ENCODE measurements at places on chromosomes 5 and 9.

GRCh38 chr9:105473221-105473620 is 25.4 kb downstream of the FSD1L start:
- DNase-seq: no peak

DNA sequence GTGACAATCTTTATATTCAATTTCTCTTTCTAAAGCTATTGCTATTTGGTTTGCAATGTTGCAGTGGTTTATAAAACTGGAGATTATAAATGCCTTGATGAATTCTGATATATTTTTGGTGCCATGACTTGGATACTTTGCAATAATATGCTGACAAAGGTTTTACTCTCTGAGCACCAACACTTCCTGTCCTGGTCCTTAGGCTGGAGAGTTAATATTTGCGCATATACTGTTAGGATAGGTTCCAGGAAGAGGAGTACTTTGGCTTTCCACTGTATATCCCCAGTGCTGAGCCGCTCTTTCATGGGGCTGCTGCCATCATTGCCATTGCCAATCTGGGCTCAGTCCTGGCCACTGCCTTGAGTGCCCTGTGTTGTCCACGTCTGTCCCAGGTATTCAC is 139.6 kb downstream of the ZCCHC7 start:
- DNase-seq: no peak

DNA sequence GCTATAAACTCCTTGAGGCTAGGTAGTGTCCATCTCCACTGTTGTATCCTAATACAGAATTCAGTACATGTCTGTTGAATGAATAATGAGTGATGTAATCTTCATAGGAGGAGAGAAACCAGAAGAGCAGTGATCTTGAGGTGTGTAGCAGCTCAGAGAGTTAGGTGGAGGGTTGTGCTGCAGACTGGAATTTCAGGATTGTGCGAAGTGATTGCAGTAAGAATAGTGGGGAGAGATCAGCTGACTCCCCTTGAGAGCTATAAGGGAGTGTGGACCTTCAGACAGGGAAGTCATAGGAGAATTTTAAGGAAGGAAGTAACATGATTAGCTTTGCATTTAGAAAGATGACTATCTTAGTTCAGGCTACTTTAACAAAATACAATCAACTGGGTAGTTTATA is 4.4 kb downstream of the SNX24 start:
- peak; percentile 10 for DNase-seq

DNA sequence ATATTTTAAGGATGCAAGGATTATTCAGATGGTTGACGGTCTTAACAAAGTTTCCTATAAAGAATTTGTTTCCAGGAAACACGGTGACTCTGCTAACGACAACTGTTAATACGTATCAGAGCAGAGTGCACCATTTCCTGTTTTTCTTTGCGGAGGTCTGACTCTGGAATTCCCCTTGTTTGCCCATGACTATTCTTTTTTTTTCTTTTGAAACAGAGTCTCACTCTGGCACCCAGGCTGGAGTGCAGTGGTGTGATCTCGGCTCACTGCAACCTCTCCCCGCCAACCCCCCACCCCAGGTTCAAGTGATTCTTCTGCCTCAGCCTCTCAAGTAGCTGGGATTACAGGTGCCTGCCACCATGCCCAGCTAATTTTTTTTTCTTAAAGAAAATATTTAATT is 115.9 kb downstream of the CDC42SE2 start:
- peak; percentile 62 for DNase-seq

- DNase-seq: no peak
These were observed 437.6 kb downstream of the KIAA0825 start for GRCh38 chr5:94180761-94181160.

- DNase-seq: no peak
These were observed 298.2 kb upstream of the TAS2R1 start for GRCh38 chr5:9928326-9928725.

GRCh38 chr9:72038408-72038807 is 22.0 kb downstream of the C9orf57 start:
- DNase-seq: no peak

GRCh38 chr5:111984044-111984443 is 227.1 kb upstream of the NREP start:
- no peak for DNase-seq

DNA sequence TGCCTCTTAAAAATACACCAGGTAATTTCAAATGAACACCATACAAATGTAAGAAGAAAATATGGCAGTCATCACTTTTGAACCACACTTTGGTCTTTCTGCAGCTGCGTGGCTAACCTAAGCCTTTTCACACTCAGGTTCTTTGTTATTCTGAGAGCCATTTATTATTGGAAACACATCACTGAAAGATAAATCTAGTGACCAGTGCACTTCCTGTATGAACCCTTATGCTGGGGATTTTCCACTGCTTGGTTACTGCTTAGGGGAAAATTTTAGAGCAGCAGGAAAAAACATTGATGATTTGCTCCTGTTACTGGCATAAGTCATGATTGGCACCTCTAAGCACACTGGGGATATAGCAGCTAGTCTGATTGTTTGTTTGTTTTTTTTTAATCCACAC is 58.6 kb upstream of the RANBP3L start:
- DNase-seq: no peak

All from HT-29 (cell line).